MM.1S (cell line): ENCODE measurements at places on chromosomes 5 and 9.

DNA sequence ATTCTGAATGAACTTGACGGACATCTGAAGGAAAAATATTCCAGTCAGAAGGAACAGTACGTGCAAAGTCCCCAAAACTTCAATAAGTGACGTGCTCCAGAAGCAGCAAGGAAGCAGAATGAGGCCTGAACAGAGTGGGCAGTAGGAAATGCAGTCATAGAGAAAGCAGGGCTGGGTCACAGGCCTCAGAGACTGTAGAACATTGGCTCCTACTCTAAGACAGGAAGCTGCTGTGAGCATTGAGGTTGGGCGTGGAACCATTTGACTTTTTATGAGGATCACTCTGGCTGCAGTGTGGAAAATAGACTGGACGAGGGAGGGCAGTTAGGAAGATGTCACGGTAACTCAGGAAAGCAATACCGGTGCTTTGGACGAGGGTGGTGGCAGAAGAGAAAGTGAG lies 64.0 kb downstream of the DOCK8 start:
- H3K4me3 ChIP-seq = no peak overlapping the region
- no peaks in the 10 kb centered on the region for H3K27me3 ChIP-seq
- H3K27ac ChIP-seq = no peak overlapping the region

DNA sequence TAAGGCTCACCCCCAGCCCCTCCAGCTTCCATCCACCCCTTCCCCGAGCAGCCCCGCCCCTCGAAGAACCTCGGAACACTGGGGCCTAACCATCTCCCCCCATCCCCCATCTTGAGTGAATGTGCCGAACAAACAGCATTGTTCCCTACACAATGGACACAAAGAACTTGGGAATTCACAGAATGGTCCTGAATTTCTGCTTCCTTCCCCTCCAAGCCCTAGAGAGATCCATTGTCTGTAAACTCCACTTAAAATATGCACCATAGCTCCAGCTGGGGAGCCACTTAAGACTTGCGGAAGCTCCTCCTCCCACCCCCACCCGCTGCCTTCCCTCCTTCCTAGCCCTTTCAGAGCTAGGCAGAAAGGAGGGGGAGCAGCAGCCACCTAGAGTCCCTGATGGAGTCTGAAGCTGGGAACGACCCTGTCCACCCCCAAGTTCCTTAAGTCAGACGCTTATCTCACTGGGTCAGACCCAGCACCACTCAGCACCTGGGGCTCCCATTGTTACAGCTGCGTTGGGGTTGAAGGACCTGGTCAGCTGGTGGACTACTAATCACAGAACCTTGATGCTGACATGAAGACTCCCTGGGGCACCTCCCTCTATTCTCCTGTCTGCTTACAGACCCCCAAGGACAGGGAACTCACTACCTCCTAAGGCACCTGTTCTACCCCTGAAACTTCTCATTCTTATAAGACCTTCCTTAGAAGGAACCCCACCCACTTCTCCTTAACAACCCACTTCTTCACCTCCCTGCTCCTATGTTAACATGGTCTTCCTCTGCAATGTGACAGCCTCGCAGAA lies 61.4 kb downstream of the PCDH1 start:
- no peak overlapping the region for H3K4me3 ChIP-seq
- no peak overlapping the region for H3K27ac ChIP-seq
- no peaks in the 10 kb centered on the region for H3K27me3 ChIP-seq
- no peaks in the 10 kb centered on the region for H3K4me1 ChIP-seq
- no peaks in the 10 kb centered on the region for H3K36me3 ChIP-seq

GRCh38 chr9:547314-547713 lies 294.2 kb upstream of the DMRT1 start:
- H3K4me3 ChIP-seq = no peak overlapping the region
- H3K27ac ChIP-seq = no peak overlapping the region
- H3K36me3 ChIP-seq = no peaks in the 10 kb centered on the region
- H3K4me1 ChIP-seq = no peaks in the 10 kb centered on the region

DNA sequence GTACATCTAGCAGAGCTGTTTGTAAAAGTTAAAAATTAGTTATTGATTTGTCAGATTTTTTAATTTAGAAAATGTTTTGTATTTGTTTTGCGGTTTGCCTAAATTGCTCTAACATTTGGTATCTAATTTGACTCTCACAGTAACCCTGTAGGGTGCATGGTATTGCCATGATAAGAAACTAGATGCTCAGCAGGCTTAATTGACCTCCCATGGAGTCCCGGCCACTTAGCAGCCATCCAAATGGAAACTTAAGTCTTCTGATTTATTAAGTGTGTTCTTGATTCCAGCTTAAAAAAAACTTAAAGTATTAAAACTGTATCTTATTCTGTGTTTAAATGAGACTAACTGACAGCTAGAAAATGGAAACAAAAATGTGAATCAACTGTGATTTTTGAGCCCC lies 54.5 kb downstream of the CAST start:
- no peaks in the 10 kb centered on the region for H3K36me3 ChIP-seq
- H3K4me3 ChIP-seq = no peak overlapping the region
- no peaks in the 10 kb centered on the region; the same call in 1 of the 2 replicates for H3K4me1 ChIP-seq
- DNase-seq = no peak
- H3K27me3 ChIP-seq = no peaks in the 10 kb centered on the region
- no peak overlapping the region for H3K27ac ChIP-seq

GRCh38 chr5:115050866-115051265 lies 118.8 kb downstream of the TRIM36 start:
- H3K36me3 ChIP-seq = no peaks in the 10 kb centered on the region
- no peak overlapping the region for H3K4me3 ChIP-seq
- DNase-seq = no peak
- no peaks in the 10 kb centered on the region for H3K4me1 ChIP-seq
- no peaks in the 10 kb centered on the region for H3K27me3 ChIP-seq

- H3K27ac ChIP-seq = no peak overlapping the region
- DNase-seq = no peak
- H3K27me3 ChIP-seq = no peaks in the 10 kb centered on the region
These were observed 22.5 kb upstream of the COMMD10 start for GRCh38 chr5:116062352-116062751.

- H3K27me3 ChIP-seq = no peaks in the 10 kb centered on the region
- no peak overlapping the region for H3K27ac ChIP-seq
- no peaks in the 10 kb centered on the region for H3K4me1 ChIP-seq
- H3K4me3 ChIP-seq = no peak overlapping the region
- no peak for DNase-seq
These were observed 192.2 kb downstream of the SEC61B start for GRCh38 chr9:99414321-99414720.

GRCh38 chr9:133953976-133954709 lies 38.0 kb downstream of the VAV2 start:
- peaks cover 45% of the 10 kb centered on the region for H3K27me3 ChIP-seq
- no peak overlapping the region for H3K4me3 ChIP-seq
- no peak for DNase-seq

GRCh38 chr5:180605554-180606214 lies 14.4 kb upstream of the SCGB3A1 start:
- no peaks in the 10 kb centered on the region for H3K36me3 ChIP-seq
- peaks cover 69% of the 10 kb centered on the region for H3K27me3 ChIP-seq
- peak; percentile 69 for DNase-seq
- no peak overlapping the region for H3K4me3 ChIP-seq
- no peak overlapping the region for H3K27ac ChIP-seq

DNA sequence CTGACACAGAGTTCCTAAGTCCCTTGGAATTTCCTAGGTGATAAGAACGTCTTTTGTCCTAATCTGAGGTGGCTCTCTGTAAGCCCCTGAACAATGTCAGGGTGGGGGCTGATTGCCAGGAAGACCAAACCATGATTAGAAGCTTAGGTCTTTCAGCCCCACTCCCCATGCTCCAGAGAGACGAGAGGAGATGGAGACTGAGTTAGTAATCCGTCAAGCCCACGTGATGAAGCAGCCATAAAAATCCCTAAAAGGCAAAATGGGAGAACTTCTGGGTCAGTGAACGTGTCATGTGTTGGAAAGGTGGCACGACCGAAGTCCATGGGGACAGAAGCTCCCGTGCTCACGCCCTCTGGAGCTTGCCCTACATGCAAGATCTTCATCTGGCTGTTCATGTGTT lies 85.6 kb downstream of the RAD23B start:
- no peaks in the 10 kb centered on the region for H3K36me3 ChIP-seq
- H3K4me1 ChIP-seq = no peaks in the 10 kb centered on the region
- no peak for DNase-seq
- H3K4me3 ChIP-seq = no peak overlapping the region
- no peaks in the 10 kb centered on the region for H3K27me3 ChIP-seq
- no peak overlapping the region for H3K27ac ChIP-seq

GRCh38 chr5:165334201-165334600 lies 1828.8 kb downstream of the MAT2B start:
- H3K4me1 ChIP-seq = no peaks in the 10 kb centered on the region
- no peaks in the 10 kb centered on the region for H3K36me3 ChIP-seq
- H3K4me3 ChIP-seq = no peak overlapping the region

- no peak overlapping the region for H3K4me3 ChIP-seq
- no peaks in the 10 kb centered on the region for H3K27me3 ChIP-seq
- no peaks in the 10 kb centered on the region for H3K4me1 ChIP-seq
- DNase-seq = no peak
- H3K27ac ChIP-seq = no peak overlapping the region
- no peaks in the 10 kb centered on the region for H3K36me3 ChIP-seq
These were observed 368 bp upstream of the CCDC180 start for GRCh38 chr9:97307091-97307490.

- peaks cover 10% of the 10 kb centered on the region for H3K27me3 ChIP-seq
- no peaks in the 10 kb centered on the region for H3K4me1 ChIP-seq
- no peaks in the 10 kb centered on the region for H3K36me3 ChIP-seq
- no peak for DNase-seq
- no peak overlapping the region for H3K27ac ChIP-seq
These were observed 66.0 kb upstream of the ADAMTS2 start for GRCh38 chr5:179411161-179411841.

DNA sequence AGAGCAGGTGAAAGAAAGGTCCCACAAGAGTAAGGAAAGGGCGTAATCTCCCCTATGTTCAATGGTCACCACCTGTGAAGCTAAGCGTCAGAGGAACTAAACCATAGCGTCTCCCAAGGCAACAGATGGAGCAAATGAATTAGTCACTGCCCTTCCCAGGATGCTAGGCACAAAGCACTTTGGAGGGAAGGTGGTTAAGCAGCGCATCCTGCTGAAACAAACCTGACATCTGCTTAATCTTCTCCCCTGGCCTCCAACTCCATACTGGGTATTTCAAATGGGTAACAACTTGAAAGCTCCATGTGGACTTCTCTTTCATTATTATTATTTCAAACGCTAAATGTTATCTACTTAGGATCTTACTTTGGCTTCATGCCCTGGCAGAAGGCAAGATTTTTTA lies 227.3 kb downstream of the MLLT3 start:
- no peaks in the 10 kb centered on the region for H3K27me3 ChIP-seq
- no peak overlapping the region for H3K4me3 ChIP-seq
- H3K4me1 ChIP-seq = no peaks in the 10 kb centered on the region
- DNase-seq = no peak

DNA sequence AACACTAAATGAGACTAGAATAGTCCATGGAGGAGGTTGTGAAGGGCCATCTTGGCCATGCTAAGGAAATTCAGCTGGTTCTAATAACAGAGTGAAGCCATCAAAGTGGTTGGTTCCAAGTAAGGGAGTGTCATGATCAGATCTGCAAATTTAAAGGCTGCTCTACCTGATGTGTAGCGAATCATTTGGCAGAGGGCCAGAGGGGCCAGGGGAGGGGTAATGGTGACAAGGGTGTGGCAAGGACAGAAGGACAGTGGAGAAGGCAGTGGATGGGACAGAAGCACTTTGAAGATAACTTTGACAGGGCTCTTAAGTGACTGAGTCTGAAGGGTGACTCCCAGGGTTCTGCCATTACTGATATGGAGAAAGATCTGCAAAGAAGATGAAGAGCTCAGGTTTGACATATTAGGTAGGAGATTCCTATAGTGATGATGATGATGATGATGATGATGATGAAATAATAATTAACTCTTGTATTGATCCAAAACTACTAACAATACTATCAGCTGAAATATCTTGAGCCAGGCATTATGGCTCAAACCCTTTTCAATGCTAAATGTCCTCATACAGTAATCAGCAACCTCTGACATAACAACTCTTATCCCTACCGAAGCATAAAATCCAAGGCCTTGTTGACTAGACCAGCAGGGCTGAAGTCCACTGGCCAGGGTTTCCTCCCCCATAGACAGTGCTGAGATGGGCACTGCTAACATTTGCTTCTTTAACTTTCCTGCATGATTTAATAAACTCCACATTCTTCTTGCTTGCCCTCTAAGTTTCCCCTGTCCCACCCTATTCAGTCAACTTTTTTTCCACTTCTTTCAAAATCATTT lies 20.0 kb downstream of the KIAA1191 start:
- no peak overlapping the region for H3K4me3 ChIP-seq
- no peaks in the 10 kb centered on the region for H3K36me3 ChIP-seq
- no peak for DNase-seq
- no peaks in the 10 kb centered on the region for H3K4me1 ChIP-seq
- H3K27ac ChIP-seq = no peak overlapping the region

DNA sequence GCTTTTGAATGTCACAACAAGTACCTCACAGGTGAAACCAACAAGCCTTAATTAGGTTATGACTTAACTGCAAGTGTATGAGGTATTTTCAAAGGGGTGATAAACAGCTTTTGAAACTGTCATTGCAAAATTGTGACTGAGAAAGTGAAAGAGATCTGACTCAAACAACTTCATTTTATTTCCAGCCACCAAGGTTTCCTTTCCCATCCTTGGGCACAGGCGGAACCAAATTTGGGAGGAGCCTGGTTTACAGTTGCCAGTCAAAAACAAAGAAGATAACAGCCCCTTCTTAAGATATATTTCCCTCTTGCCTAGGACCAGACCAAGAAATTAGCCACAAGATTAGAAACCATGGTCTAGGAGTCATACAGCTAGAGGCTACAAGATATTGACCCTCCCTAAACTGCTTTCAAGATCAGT lies 417.1 kb downstream of the CSNK1G3 start:
- H3K4me3 ChIP-seq = no peak overlapping the region
- peak overlapping the region; percentile 38; the same call in 1 of the 2 replicates for H3K27ac ChIP-seq
- no peaks in the 10 kb centered on the region for H3K36me3 ChIP-seq
- DNase-seq = peak; percentile 66
- H3K27me3 ChIP-seq = no peaks in the 10 kb centered on the region

GRCh38 chr5:43608406-43608805 lies 5.4 kb downstream of the NNT start:
- no peak overlapping the region for H3K4me3 ChIP-seq
- peaks cover 27% of the 10 kb centered on the region; the same call in 1 of the 2 replicates for H3K36me3 ChIP-seq
- peaks cover 8% of the 10 kb centered on the region for H3K4me1 ChIP-seq

- H3K4me3 ChIP-seq = no peak overlapping the region
- no peaks in the 10 kb centered on the region for H3K27me3 ChIP-seq
- no peak overlapping the region for H3K27ac ChIP-seq
- no peaks in the 10 kb centered on the region for H3K36me3 ChIP-seq
- no peaks in the 10 kb centered on the region for H3K4me1 ChIP-seq
These were observed 18.2 kb upstream of the ESM1 start for GRCh38 chr5:55003432-55004065.

GRCh38 chr5:179486596-179487051 lies 63.7 kb upstream of the RUFY1 start:
- DNase-seq = no peak
- peaks cover 59% of the 10 kb centered on the region for H3K27me3 ChIP-seq
- H3K36me3 ChIP-seq = no peaks in the 10 kb centered on the region
- no peaks in the 10 kb centered on the region for H3K4me1 ChIP-seq

DNA sequence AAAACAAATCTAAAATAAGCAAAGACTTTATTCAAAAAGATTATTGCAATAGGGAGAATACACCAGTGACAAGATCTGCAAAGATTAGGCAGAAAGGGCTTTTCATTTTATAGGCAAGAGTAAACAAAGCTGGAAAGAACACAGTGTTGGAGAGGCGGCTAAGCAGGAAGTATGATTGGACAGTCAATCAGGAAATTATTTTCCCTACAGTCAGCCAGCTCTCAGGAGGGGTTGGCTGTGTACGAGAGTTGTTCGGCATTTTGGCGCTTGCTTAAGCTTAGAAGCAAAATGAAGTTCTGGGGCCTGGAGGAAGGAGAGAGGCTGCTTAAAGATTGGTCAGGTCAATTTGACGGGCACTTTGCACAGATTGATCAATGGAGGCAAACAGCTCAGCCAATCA lies 1030.5 kb downstream of the TLE4 start:
- H3K36me3 ChIP-seq = no peaks in the 10 kb centered on the region
- no peak overlapping the region for H3K4me3 ChIP-seq
- no peak overlapping the region for H3K27ac ChIP-seq
- DNase-seq = no peak
- H3K27me3 ChIP-seq = no peaks in the 10 kb centered on the region
- H3K4me1 ChIP-seq = no peaks in the 10 kb centered on the region
